ENCODE measurements at places on chromosomes 7 and 10.
A peak's percentile ranks its signal among the peaks of the same experiment; 100 is the strongest.

- no peak for DNase-seq
Observed at GRCh38 chr7:78765943-78766729, 687.3 kb downstream of the MAGI2 start.

GRCh38 chr7:131943646-131944045 is 387.2 kb upstream of the PODXL start:
- no peak for DNase-seq

- DNase-seq, result no peak
Observed at GRCh38 chr10:122531939-122532338, 28.6 kb upstream of the DMBT1 start.

GRCh38 chr7:80362010-80362618 is 149.8 kb downstream of the GNAT3 start:
- no peak for DNase-seq

DNA sequence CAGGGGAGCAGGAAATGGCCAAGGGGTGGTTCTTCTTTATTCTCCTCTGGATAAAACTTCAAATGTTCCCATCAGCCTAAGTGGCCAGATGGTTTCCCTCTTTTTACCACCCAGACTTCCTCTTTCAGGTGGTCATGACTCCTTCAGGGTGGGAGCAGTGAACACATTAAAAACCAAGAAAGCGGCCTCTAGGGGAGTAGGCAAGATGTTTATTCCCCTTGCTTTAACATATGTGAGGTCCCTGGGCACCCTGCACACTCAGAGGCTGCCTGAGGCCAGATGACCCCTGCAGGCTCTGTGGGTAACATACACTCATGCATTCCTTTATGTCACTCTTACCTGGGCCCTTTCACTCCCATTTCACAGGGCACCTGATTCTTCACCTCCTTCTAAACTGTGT is 357.4 kb downstream of the ABCA13 start:
- no peak for DNase-seq

- no peak for DNase-seq
Observed at GRCh38 chr7:95628831-95629439, 32.6 kb upstream of the PDK4 start.

DNA sequence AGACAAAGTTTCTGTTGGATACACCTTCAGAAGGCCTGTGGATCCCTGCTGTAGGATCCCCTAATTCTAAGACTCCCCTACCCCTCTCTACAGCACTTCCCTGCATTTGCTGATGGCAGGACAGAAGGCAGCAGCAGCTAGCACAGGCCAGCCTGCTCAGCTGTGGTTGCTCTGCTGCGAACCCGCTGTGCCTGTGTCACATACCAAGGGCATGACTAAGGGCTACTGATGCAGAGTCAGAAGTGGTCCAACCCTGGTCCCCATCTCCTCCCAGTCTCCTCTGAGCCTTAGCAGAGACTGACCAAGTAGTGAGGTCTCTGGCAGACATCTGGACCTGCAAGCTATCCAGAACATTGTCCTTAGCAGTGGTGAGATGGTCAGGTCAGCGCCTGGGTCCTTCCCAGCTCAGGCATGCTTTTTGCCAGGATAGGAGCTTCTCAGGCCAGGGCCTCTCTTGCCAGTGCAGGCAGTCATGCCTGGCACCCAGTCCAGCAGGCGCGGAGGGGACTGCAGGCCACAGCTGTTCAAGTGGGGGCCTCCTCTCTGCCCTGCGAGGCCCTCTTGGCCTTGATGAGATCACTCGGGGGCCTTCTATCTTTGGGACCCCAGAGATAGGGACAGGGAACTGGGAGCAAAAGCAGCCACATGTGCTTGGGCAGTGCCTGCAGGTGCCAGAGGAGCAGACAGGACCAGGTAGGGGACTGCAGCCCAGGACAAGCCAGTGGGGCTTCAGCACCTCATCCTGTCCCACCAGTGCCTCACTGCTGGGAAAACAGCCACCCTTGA is 146.4 kb downstream of the ZNF248 start:
- no peak for DNase-seq

- DNase-seq, result no peak
Observed at GRCh38 chr10:114487815-114488536, 83.7 kb upstream of the AFAP1L2 start.

- DNase-seq, result no peak
Observed at GRCh38 chr7:82443547-82444219, at the start of gene CACNA2D1. CACNA2D1 (minus strand) TSS chr7:82443777.

GRCh38 chr7:41825927-41826480 is 123.1 kb upstream of the INHBA start:
- peak; percentile 47 for DNase-seq

DNA sequence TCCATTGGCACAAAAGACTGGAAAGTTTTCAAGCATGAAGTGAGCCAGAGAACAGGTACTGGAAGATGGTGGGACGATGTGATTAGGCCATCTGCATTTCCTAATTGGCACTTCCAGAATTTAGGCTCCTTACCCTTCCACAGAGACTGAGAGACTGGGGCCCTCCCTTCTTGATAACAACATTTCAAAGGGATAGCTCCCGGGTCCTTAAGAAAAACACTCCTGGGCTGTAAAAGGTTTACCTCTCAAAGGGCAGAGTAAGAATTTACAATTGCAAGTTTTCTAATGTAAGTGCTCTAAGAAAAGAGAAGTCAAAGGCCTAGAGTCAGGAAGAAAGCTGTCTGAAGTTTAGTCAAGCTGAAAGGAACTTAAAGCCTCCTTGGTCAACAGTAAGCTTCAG is 559.5 kb upstream of the C7orf33 start:
- no peak for DNase-seq

GRCh38 chr7:108201766-108202165 is 71.6 kb upstream of the LAMB4 start:
- DNase-seq, result no peak

GRCh38 chr10:70328967-70329366 is 45.2 kb upstream of the NPFFR1 start:
- DNase-seq, result no peak

GRCh38 chr10:17007418-17007770 is 122.2 kb downstream of the CUBN start:
- no peak for DNase-seq

- DNase-seq, result no peak
Observed at GRCh38 chr7:6268023-6268900, 4.2 kb downstream of the CYTH3 start.

DNA sequence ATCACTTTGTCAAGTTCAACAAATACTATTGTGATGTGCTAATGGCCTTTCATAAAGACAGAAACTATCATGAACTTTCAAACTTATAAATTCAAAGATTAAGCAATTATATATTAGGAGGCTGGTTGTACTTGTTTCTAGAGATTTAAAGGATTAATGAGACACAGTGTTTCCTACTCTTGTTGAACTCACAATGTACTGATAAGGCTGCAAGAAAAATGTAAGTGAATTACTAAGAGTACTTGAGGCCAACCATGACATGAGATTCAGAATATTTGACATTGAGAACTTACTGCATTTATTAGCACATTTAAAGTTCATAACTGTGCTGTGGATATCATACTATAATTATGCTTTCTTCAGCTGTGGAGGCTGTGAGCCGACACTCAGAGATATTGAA is 1210.5 kb upstream of the SORCS1 start:
- no peak for DNase-seq

DNA sequence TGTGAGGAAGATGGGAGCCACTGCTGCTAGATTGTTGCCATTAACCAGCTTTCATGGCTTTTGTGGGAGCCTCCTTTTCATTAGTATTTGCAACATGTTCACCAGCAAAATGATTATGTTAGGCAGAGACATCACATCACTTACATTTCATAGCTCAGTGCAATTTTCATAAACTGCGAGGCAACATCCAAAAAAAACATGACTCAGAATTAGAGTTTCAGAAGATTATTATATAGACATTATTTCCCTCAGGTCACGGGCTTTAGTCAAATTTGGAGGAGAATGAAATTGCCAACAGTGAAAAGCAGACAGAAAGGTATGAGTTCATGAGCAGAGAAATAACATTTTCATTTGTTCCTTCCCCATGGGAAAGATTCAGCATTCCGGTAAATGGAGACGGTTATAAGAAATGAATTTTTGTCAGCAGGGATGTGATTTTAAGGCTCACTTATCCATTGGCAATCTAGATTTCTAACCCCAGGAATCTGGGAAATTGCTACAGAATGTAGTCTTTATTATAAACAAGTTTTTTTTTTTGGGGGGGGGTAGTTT is 573.2 kb downstream of the AUTS2 start:
- no peak for DNase-seq

- DNase-seq, result no peak
Observed at GRCh38 chr10:112078003-112078402, 105.6 kb downstream of the GPAM start.

GRCh38 chr10:121069061-121069850 is 218.1 kb downstream of the WDR11 start:
- DNase-seq, result no peak

GRCh38 chr10:107889105-107889504 is 724.6 kb upstream of the SORCS1 start:
- DNase-seq, result no peak

DNA sequence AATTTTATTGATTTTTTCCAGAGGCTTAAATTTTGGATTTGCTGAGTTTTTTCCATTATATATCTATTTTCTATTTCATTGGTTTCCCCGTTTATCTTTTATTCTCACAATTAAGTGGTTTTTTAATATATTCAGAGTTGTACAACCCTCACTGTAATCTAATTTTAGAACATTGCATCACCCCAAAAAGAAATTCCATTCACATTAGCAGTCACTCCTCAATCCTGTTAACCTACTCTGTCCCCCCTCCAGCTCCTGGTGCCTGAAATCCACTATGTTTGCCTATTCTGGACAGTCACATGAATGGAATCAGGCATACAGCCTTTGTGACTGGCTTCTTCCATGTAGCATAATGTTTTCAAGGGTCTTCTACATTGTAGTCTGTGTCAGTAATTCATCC is 55.8 kb upstream of the ITGA8 start:
- DNase-seq, result peak; percentile 13

DNA sequence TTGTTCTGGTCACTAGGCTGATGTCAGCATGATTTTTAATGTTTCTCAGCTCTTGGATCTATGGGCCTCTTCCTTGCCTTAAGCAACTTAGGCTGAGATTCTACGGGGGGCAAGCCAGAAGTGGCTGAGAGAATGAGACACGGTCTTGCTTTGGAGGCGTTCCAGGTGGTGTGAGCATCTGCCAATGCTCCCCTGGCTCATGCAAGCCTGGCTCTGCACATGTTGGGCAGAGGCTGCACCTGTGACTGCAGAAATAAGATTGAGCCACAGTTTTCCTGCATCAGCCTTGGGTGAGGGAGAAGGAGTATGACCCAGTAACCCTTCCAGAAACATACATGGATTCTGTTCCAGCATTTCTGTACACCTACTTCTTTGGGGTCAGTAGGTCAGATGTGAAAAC is 41.9 kb downstream of the C10orf120 start:
- no peak for DNase-seq

DNA sequence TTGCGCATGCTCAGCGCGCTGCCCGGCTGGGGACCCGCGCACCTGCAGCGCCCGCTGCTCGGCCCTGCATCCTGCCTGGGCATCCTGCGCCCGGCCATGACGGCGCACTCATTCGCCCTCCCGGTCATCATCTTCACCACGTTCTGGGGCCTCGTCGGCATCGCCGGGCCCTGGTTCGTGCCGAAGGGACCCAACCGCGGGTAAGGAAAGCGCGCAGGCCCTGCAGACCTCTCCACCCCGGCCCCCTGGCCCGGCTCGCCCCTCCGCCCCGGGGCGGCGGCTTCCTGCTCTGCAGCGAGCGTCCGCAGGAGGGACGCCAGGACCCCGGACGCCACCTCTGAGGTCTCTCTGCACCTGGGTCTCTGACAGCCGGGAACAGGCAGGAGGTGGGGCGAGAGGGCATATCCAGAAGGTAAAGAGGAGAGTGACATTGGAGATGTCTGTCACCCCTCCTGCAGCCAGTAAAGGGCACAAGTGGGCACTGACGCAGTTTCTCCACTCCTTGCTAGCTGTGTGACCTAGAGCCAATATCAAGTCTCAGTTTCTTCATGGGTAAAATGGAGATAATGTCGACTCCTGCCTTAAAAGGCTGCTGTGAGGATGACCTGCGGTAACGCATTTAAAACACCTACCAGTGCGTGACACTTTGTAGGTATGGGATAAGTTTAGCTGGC is 338 bp downstream of the ATP6V0E2 start:
- DNase-seq, result no peak

DNA sequence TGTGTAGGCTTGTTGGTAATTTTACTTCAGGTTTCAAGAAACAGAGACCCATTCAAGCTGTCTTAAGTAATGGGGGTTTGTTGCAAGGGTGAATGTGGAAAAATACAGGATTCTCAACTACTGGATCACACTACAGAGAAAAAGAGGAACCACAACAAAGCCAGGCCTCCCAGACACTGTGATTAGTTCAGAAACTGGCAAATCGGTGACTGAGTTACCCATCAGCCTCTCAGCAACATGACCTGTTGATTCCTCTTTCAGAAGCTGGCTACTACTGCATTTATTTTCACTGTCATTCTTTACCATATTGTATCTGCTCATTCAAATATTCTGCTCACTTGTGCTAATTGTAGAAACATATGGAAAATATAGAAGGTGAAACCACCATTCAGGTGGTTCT is 16.0 kb downstream of the CCDC71L start:
- no peak for DNase-seq

DNA sequence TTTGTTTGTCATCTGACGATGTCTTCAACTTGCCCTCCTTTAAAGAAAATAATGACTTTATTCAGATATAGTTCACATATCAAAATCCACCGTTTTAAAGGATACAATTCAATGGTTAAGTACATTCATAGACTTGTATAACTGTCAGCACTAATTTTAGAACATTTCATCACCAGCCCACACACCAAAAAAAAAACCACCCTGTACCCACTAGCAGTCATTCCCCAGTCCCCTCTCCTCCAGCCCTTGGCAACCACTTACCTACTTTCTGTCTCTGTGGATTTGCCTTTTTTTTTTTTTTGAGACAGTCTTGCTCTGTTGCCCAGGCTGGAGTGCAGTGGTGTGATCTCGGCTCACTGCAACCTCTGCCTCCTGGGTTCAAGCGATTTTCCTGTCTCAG is 5.3 kb upstream of the HILPDA start:
- DNase-seq, result no peak

GRCh38 chr10:123562387-123562786 is 103.8 kb upstream of the GPR26 start:
- DNase-seq, result no peak

DNA sequence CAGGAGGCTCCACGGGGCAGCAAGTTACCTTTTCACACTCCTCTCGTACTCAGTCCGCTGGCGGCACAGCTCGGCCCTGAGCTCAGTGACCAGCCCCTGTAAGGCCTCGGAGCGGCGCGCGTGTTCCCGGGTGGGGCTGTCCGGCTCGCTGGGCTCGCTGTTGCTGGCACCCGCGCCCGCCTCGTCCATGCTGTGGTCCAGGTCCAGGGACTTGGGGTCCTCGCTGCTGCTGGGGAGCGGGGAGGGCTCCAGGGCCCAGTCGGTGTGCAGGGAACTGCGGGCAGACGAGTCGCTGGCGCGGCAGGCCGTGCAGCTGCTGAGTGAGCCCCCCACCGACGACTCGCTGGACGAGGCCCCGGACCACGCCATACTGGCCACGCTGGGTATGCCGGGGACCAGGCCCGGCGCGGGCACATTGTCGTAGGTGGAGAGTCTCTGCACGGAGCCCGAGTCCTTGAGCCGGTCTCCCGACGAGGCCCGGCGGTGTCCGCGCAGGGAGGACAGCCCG is 143.8 kb downstream of the MAPK8 start:
- DNase-seq, result no peak

Measured in HS-5 (cell line).